ENCODE measurements at places on chromosomes 7 and 10. TPM values are rescaled to one million over a fixed set of nuclear protein-coding genes. Genes with fewer than 3 reads are reported as not detected.
A peak's percentile ranks its signal among the peaks of the same experiment; 100 is the strongest.

DNA sequence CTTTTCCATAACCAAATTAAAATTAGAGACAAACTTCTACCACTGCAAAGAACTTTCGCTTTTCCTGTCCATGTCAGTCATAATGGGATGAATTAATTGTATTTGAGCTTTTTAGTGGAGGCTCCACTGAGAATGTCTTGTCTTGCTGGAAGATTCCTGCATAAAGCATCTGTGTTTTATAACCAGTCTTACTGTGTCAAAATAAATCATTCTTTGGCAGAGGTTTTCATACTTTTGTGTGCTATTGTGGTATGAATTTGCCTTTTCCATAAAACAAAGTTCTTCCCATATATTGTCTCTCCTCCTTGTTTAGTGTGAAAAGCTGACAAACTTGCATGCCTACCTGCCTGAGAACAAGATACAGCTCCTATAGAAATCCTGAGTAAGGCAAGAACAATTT, 124.8 kb upstream of the CCDC6 start:
- DNase-seq: no peak

GRCh38 chr10:6382081-6382480, 179.3 kb downstream of the PFKFB3 start:
- DNase-seq: peak; percentile 69

DNA sequence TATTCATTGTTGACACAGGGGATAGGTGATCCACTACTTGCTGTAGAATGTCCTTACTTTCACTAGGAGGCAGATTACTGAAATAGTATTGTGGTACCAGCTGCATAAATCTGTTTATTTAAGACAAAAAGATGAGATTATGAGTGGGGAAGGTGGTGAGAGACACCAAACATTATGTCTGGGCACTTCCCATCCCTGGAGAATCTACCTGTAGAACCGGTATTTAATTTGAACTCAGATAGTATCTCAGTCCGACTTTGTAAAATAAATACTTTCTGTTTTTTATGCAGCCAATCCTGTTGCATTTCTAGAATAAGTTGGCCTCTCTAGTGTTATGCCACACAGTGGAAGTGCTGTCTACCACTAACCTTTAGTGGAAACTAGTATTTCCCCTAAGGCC, 13.4 kb downstream of the BCCIP start:
- DNase-seq: no peak

DNA sequence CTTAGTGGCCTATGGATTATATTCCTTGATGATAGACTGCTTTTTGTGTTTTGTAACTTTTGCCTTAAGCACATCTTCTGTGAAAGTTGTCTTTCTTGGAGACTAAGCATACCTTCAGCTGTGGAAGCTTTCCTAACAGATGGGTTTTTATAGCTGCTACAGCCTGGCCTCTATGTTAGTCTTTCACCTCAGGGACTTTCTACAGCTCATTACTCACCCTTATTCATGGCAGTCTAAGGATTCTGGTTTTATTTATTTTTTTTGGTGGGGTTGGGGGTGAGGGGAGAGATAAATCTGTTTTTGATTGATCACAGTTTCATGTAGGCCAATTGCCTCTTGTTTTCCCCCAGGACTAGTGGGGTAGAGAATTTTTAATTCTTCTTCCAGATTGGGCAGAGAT, 219.9 kb downstream of the DKK1 start:
- DNase-seq: no peak

- no peak for DNase-seq
These were observed 8.0 kb downstream of the CCDC186 start for GRCh38 chr10:114166043-114166442.

GRCh38 chr10:19826712-19827111, 10.5 kb downstream of the PLXDC2 start:
- DNase-seq: no peak

- no peak for DNase-seq
These were observed 5.5 kb downstream of the CPA5 start for GRCh38 chr7:130349911-130350782.

GRCh38 chr7:37782166-37782565, 66.2 kb upstream of the NME8 start:
- no peak for DNase-seq

DNA sequence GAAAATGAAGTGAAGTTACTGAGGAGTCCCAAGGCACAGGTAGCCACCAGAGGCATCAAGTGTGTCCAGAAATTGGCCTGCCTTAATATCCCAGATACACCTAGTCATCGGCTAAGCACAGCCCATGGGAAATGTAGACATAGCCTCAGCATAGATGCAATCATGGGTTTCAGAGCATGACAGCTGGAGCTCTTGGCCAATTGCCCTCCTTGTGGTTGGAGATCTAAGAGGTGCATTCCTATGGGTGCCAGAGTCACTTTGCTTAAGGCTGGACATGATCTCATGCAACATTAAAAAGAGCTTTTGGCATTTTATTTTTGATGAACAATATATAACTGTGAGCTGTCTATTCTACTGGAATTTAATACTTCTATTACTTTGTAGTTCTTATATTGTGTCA, 758.0 kb upstream of the LRRTM3 start:
- no peak for DNase-seq

DNA sequence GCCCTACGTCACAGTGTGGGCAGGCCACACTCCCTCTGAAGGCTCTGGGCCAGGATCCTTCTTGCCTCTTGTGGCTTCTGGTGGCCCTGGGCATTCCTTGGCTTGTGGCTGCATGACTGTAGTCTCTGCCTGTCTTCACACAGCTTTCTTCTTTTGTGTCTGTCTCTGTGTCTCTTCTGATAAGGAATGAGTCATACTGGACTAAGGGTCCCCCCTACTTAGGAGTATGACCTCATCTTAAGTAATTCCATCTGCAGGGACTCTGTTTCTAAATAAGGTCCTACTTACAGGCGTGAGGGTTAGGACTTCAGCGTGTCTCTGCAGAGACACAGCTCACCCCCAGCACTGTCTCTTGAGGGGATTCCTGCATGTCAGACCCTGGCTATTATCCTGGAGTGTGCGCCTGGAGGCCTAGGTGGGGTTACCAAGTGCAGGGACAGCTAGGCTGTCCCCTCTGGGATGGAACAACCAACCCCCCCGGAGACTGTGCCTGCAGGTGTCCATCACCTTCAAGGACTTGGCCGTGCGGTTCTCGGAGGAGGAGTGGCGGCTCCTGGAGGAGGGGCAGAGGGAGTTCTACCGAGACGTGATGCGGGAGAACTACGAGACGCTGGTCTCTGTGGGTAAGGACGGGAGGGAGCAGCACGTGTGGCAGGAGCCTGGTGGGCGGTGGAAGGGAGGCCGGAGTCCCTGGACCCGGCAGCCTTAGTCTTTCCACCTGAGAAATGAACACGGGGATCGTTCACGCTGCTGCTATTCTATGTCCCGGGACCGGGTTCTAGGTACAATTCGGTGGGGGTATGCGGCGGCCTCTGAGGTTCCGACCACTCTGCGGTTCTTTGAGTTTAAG, 54.1 kb downstream of the ZNF467 start:
- no peak for DNase-seq

GRCh38 chr7:141754939-141755338, 9.0 kb upstream of the TAS2R3 start:
- peak; percentile 5 for DNase-seq

DNA sequence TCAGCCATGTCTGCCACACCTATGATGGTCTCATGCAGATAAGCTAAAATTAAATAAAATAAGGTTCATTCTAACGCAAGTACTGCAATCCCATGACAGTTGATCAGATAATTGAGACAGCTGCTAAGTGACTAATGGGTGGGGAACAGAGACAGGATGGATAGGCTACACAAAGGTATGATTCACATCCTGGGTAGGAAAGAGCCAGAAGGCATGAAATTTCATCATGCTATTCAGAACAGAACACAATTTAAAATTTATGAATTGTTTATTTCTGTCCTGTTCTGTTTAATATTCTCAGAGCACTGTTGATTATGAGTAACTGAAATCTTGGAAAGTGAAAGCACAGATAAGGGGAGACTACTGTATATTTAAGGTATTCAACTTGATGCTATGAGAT, 381.8 kb upstream of the SORCS1 start:
- no peak for DNase-seq

- DNase-seq: peak; percentile 87
These were observed 63.9 kb upstream of the AHR start for GRCh38 chr7:17234398-17235031.

- no peak for DNase-seq
These were observed 255.7 kb upstream of the DGKB start for GRCh38 chr7:15158141-15158810.

GRCh38 chr10:70925377-70926225, 37.2 kb upstream of the PCBD1 start:
- peak; percentile 68 for DNase-seq

- peak; percentile 70 for DNase-seq
These were observed 167.5 kb upstream of the HABP2 start for GRCh38 chr10:113385021-113385999.

DNA sequence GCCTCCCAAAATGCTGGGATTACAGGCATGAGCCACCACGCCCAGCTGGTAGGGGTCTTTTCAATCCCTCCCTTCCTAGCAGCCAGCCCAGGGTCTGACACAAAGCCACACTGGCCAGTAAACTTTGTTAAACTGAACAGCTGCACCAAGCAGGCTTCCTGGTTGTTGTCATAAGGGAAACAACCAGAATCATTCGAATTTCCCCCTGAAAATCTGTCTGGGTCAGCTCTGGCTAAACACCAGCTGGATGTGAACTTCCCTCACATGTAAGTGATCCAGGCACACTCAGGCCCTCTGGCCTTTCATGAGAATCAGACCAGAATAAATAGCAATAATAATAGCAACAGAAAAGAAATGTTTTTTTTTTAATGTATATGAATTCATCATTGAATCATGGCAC, 7.4 kb downstream of the IMPDH1 start:
- no peak for DNase-seq

- peak; percentile 14 for DNase-seq
These were observed 880.6 kb downstream of the LRMDA start for GRCh38 chr10:76311752-76312636.

DNA sequence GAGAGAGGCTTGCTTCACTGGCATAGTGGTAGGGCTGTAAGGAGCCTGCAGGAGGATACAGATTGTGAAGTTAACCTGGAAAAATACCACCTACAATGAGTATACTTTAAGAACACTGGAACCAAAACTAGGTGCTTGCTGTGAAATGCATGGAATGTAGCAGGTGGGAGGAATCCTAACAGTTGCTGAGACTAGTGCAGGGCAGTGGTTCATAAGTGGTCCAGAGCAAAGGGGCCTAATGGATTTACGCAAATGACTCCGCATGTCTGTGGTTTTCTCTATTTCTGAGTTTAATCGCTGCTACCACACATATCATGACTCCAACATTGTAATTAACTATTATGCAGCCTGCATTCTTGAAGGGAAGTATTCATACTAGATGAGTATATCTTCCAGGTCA, 218.4 kb downstream of the CHRM2 start:
- DNase-seq: no peak

GRCh38 chr7:80347173-80347572, 164.7 kb downstream of the GNAT3 start:
- DNase-seq: no peak

GRCh38 chr10:111873621-111874135, 309.9 kb downstream of the GPAM start:
- DNase-seq: no peak

- no peak for DNase-seq
These were observed 204.4 kb upstream of the TMEM72 start for GRCh38 chr10:44706745-44707144.

- DNase-seq: no peak
These were observed 7.1 kb downstream of the GRM8 start for GRCh38 chr7:127245607-127246006.

DNA sequence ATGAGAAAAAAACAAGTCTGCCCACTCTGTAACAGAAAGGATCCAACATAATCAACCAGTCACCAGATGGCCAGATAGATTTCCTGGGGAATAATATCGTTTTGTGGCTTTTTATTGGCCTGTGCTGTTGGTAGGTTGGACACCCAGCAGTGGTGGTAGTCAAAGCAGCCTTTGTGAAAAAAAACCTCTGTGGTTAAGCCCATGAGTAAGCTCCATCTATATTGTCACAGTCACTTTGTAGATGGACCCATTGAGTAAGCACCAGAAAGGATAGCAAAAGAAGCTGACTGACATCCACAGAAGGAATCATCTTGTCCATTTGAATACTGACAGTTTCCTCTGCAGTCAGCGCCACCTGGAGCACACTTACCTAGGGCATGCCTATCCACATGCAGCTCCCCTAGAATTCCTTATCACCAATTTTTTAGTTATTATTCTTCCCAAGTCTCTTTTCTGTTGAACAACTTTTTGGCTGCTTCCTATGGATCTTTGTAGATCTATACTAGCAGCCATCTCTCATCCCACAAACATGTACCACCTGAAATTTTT, 96.9 kb downstream of the IQUB start:
- DNase-seq: no peak

DNA sequence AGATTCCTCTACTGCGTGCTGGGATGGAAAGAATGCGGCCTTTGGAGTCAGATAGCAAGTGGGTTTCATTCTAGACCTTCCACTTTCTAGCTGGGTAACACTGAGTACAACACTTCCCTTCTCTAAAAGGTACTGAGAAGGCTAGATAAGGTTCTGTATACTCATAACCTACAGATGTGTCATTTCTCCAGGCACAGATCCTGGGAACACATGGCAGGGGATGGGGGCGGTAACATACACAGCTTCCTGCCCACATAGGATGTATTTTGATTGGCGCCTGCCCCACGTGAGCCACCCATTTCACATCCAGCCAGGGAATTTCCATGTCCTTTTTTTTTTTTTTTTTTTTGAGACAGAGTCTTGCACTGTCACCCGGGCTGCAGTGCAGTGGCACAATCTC, 31.8 kb downstream of the KLRG2 start:
- no peak for DNase-seq

The FANK1 gene
- 0.58 TPM for total RNA-seq

The KIAA1549 gene
- 1.3 TPM for total RNA-seq

The CLEC5A gene
- not detected for total RNA-seq

The ENTPD1 gene
- total RNA-seq: 4.4 TPM

The LRRD1 gene
- total RNA-seq: not detected

The NODAL gene
- not detected for total RNA-seq

The EPC1 gene
- 33.0 TPM for total RNA-seq

The TAS2R5 gene
- total RNA-seq: 0.83 TPM

The HGF gene
- total RNA-seq: not detected

The SYT15 gene
- 0.59 TPM for total RNA-seq

The TMEM184A gene
- not detected for total RNA-seq

The NKX2-3 gene
- total RNA-seq: not detected

The ZNF248 gene
- total RNA-seq: 8.5 TPM

The JCAD gene
- total RNA-seq: not detected

The HMX3 gene
- total RNA-seq: 0.45 TPM

The SUN3 gene
- 0.95 TPM for total RNA-seq

The CCL24 gene
- not detected for total RNA-seq
